ENCODE measurements at places on chromosomes 6 and 20. TPM values are rescaled to one million over a fixed set of nuclear protein-coding genes. Genes with fewer than 3 reads are reported as not detected.

The FAM184A gene
- 2.4 TPM for polyA plus RNA-seq

The POPDC3 gene
- 0.21 TPM for polyA plus RNA-seq

The SYCP2L gene
- not detected for polyA plus RNA-seq

The COL9A3 gene
- 6.7 TPM for polyA plus RNA-seq

The CYP39A1 gene
- polyA plus RNA-seq = not detected

The MYL9 gene
- 7.4 TPM for polyA plus RNA-seq

The UST gene
- not detected for polyA plus RNA-seq

The SLC35D3 gene
- polyA plus RNA-seq = not detected

The TTK gene
- polyA plus RNA-seq = 9.8 TPM

The CASS4 gene
- polyA plus RNA-seq = not detected

The MYLK2 gene
- polyA plus RNA-seq = 0.30 TPM

The NRM gene
- polyA plus RNA-seq = 13.3 TPM

The KCNS1 gene
- polyA plus RNA-seq = 1.0 TPM

The PTCRA gene
- polyA plus RNA-seq = not detected

The CITED2 gene
- polyA plus RNA-seq = 21.1 TPM

The MACROD2 gene
- polyA plus RNA-seq = 1.1 TPM

The CTAGE9 gene
- polyA plus RNA-seq = not detected

The RIPOR3 gene
- 4.6 TPM for polyA plus RNA-seq

The MYCT1 gene
- 10.3 TPM for polyA plus RNA-seq

The TSPO2 gene
- polyA plus RNA-seq = 1.1 TPM

The LTB gene
- polyA plus RNA-seq = 9.5 TPM

The TMEM170B gene
- polyA plus RNA-seq = under 0.01 TPM

The PTK7 gene
- polyA plus RNA-seq = 1.1 TPM

The SERINC3 gene
- 74.8 TPM for polyA plus RNA-seq

The NRSN1 gene
- not detected for polyA plus RNA-seq

The SNAP91 gene
- polyA plus RNA-seq = not detected

The HCK gene
- polyA plus RNA-seq = 10.1 TPM

The ARHGAP40 gene
- not detected for polyA plus RNA-seq

The MOXD1 gene
- polyA plus RNA-seq = 0.45 TPM

The LIN28B gene
- polyA plus RNA-seq = not detected

The SLC17A3 gene
- polyA plus RNA-seq = 0.04 TPM

The GNAS-AS1 gene
- 0.38 TPM for polyA plus RNA-seq

The TFAP2A gene
- polyA plus RNA-seq = 0.58 TPM

All from small intestine (tissue), 16 donors.